ENCODE measurements at places on chromosomes 12 and 14.

GRCh38 chr12:120847392-120847791 lies 56.8 kb downstream of the SPPL3 start:
- DNase-seq: no peak

GRCh38 chr14:34374998-34375740 lies 86.9 kb downstream of the SPTSSA start:
- no peak for DNase-seq

DNA sequence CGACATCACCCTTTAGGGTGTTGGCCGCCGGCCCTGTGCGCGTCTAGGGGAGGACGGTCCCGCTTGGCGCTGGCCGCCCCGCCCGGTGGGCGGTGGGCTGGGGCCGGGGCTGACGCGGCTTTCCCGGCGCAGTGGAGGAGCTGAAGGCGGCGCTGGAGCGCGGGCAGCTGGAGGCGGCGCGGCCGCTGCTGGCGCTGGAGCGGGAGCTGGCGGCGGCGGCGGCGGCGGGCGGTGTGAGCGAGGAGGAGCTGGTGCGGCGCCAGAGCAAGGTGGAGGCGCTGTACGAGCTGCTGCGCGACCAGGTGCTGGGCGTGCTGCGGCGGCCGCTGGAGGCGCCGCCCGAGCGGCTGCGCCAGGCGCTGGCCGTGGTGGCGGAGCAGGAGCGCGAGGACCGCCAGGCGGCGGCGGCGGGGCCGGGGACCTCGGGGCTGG lies 3.6 kb downstream of the TNFAIP2 start:
- DNase-seq: peak; percentile 87

GRCh38 chr14:77024171-77024691 lies 4.3 kb downstream of the IRF2BPL start:
- DNase-seq: no peak

DNA sequence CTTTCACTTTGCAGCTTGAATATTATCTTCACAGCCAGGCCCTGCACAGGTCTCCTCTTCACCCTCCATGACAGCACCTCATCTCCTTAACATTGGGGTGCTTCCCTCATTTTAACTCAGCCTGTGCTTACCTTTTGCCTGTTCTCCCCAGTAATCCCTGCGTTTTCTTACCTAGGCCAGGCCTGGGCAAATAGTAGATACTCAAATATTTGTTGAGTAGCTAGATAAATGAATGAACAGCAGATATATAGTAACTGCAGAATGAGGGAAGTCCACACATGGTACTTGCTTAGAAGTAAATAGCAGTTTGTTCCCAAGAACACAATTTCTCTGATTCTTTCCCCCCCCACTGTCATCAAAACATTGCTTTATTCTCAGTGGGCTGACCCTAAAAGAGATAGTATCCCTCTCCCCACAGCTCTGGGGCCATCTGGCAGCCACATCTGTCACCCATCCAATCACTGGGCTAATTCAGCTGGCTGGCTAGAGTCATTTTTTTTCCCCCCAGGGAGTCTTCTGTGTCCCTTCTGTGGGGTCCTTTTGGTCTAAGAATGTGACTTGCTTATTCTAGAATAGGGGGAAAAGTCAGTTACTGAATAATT lies 43.2 kb downstream of the APPL2 start:
- DNase-seq: no peak

- DNase-seq: no peak
Measured at GRCh38 chr14:23895480-23895879, 58.1 kb upstream of the DHRS4 start.

DNA sequence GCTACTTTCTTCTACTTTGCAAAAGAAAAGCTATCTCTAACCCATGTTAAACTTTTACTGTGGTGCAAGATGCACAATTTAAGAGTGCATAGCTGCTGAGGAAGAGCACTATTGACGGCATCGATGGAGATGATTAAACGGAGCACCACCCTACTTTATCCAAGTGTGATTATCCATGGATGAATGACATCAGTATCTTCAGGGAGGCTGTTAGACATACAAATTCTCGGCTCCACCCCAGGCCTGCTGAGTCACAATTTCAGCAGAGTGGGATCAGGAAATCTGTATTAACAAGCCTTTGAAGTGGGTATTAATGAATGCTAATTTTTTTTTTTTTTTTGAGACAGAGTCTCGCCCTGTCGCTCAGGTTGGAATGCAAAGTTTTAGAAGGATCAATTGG lies 16.2 kb downstream of the SLC2A14 start:
- DNase-seq: no peak

GRCh38 chr12:84166812-84167211 lies 745.8 kb downstream of the SLC6A15 start:
- no peak for DNase-seq

GRCh38 chr14:77424862-77425261 lies 1.5 kb upstream of the NOXRED1 start:
- DNase-seq: no peak

DNA sequence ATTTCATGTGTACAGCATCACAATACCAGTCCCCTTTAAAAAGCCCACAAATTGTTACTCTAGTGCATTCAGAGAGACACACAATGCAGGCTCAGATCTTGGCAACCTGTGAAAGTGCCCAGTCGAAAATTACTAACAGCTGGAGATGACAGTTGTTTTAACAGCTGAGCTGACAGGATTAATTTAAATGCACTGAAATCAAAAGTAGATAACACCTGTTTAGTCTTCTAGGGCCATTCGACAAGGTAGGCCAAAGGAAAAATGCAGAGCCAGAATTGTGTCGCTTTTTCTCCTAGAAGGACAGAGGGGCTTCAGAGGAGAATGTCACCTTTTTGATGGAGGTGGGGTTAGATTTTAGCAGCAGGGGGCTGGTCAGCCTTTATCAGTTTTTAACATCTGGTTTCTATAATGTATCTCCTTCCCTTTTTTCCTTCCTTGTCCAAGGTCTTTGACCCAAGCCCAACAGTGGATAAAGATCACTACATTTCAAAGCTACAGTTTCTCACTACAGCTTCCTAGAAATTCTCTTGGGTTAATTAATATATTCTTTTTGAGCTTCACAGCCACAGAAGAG lies 139.1 kb downstream of the SOX5 start:
- DNase-seq: no peak

GRCh38 chr14:90446405-90446804 lies 49.6 kb downstream of the CALM1 start:
- DNase-seq: no peak

GRCh38 chr12:40224439-40225291 lies at the start of gene LRRK2:
Gene LRRK2, plus strand, starts transcription at chr12:40224997. Its CDS starts 135 bp downstream, at chr12:40225132.
- DNase-seq: peak; percentile 96

DNA sequence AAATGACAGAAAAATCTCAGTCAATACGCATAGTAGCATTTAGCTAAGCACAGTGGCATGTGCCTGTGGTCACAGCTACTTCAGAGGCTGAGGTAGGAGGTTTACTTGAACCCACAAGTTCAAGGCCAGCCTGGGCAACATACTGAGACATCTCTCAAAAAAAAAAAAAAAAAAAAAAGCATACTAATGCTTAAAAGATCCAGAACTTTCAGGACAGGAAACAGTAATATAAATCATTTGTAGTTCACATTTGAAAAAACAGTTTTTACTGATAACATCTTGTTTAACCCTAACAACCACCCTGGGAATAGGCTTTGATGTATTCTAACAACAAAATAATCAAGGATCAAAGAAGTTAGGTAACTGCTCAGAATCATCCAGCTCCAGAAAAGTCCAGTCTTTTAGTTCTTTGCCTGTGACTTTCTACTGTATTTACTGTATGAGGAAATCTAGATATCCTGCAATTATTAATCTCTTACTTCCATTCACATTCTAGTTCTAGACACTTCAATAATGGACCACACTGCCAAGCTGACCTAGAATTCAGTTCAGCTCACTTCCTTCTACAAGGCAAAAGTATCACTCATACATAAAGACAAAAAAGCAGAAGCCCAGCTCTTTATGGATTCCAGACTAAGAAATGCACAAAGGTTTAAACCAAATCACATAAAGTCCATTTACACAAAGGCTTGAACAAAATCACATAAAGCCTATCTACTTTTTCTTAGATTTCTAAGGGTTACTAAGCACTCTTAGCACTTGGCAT lies 28.5 kb downstream of the PAWR start:
- DNase-seq: no peak

DNA sequence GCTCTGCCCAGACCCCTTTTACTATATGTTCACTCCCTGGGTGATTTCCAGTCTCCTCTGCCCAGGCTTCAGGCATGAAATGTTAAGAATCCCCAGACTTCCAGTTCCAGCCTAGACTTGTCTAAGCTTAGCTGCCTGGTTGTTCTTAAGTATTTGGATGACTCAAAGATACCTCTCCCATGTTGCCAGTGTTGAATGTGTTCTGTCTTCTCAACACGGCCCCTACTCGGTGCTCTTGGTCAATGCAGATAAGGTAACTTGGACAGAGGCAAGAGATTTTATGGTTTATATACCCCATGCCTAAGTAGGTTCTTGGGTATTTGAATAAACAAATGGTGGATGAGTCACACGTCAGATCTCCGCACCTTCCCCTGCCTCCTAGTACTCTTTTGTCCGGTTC lies 13.6 kb downstream of the PIWIL1 start:
- no peak for DNase-seq

- no peak for DNase-seq
Measured at GRCh38 chr12:53078425-53079225, 565 bp downstream of the SPRYD3 start.
